Kidney (tissue), 22 donors: ENCODE measurements at places on chromosomes 12 and 14. TPM values are rescaled to one million over a fixed set of nuclear protein-coding genes. Genes with fewer than 3 reads are reported as not detected.

DNA sequence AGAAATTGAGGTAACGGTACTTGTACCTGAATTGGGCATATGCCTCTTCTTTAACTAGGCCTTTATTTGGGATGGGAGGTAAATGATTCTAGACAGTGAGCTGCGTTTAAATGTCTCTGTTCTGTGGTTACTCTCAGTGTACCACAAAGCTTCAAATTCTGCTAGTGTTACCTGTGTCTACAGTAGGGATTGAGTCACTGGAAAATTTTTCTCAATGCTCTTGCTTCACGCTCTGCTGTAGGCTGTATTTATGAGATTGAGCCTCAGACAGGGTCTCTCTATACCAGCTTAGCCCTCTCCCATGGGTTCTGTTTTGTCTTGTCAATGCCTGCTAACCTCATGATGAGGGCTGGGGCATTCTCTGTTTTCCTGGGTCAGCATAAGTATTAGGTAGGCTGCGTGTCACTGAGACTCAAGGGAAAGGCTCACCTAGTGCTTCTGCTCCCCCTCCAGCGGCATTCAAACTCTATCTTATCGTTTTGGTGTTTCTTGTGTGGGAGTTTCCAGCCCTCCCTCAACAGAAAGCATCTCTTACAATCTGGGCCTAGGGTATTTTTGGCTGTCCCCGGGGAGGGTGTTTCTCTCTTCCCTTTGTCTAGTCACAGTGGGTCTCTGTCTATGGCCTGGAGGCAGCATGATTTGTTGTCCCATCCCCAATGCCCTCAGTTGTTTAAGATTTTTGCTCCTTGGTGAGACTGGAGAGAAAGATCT is 285.8 kb downstream of the ADGRD1 start:
- no peak for DNase-seq

DNA sequence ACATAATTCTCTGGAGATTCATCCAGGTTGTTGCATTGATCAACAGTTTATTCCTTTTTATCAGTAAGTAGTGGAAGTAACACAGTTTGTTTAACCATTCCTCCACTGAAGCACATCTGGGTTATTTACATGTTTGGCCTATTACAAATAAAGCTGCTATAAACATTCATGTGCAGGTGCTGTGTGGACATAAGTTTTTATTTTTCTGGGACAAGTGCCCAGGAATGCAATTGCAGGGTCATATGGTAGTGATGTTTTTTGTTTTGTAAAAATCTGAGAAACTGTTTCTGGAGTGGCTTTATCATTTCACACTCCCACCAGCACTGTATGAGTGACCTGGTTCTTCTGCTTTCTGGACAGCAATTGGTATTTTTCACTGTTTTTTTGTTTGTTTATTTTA is 505.4 kb downstream of the CCER1 start:
- no peak for DNase-seq

GRCh38 chr12:124884587-124885438 is 21.1 kb upstream of the SCARB1 start:
- peak; percentile 56 for DNase-seq

HPD gene
- total RNA-seq = 4.6 TPM

TAS2R14 gene
- 3.9 TPM for total RNA-seq

PCED1B gene
- 9.2 TPM for total RNA-seq

DNA sequence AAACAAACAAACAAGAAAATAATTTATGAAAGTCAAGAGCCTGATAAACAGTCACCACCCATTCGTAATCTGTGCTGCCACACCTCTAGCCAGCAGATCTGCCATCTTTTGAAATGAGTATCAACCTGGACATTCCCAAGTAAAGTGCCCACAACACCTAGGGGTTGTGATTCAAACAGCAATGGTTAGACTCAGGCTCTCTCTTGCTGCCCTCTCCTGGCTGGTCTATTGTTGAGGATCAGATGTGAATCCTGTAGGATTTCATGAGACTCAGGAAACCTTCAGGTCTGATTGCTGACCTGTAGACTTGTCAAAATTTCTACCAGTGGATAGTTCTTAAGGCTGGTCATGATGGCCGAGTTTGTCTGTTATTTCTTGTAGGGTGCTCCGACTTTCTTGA is 26.8 kb downstream of the DGLUCY start:
- peak; percentile 34 for DNase-seq

- DNase-seq = no peak
These were observed 46.8 kb downstream of the ATP2B1 start for GRCh38 chr12:89661706-89662330.
